ENCODE measurements at places on chromosomes 2 and 18. TPM values are rescaled to one million over a fixed set of nuclear protein-coding genes. Genes with fewer than 3 reads are reported as not detected.
A peak's percentile ranks its signal among the peaks of the same experiment; 100 is the strongest.

- H3K27ac ChIP-seq = no peak overlapping the region
- no peak overlapping the region for H3K4me3 ChIP-seq
- no peaks in the 10 kb centered on the region for H3K36me3 ChIP-seq
- H3K4me1 ChIP-seq = no peaks in the 10 kb centered on the region
- DNase-seq = no peak
Measured at GRCh38 chr2:156300337-156300736, 32.2 kb downstream of the NR4A2 start.

GRCh38 chr18:22613788-22614187 lies 196.1 kb upstream of the CTAGE1 start:
- no peak overlapping the region for H3K4me3 ChIP-seq
- no peak for DNase-seq
- no peaks in the 10 kb centered on the region for H3K27me3 ChIP-seq
- H3K27ac ChIP-seq = no peak overlapping the region

GRCh38 chr2:218671097-218671653 lies 627 bp downstream of the RNF25 start:
- H3K4me1 ChIP-seq = peaks cover 12% of the 10 kb centered on the region
- peak overlapping the region; percentile 73 for H3K4me3 ChIP-seq
- H3K27me3 ChIP-seq = no peaks in the 10 kb centered on the region
- H3K27ac ChIP-seq = peak overlapping the region; percentile 78

DNA sequence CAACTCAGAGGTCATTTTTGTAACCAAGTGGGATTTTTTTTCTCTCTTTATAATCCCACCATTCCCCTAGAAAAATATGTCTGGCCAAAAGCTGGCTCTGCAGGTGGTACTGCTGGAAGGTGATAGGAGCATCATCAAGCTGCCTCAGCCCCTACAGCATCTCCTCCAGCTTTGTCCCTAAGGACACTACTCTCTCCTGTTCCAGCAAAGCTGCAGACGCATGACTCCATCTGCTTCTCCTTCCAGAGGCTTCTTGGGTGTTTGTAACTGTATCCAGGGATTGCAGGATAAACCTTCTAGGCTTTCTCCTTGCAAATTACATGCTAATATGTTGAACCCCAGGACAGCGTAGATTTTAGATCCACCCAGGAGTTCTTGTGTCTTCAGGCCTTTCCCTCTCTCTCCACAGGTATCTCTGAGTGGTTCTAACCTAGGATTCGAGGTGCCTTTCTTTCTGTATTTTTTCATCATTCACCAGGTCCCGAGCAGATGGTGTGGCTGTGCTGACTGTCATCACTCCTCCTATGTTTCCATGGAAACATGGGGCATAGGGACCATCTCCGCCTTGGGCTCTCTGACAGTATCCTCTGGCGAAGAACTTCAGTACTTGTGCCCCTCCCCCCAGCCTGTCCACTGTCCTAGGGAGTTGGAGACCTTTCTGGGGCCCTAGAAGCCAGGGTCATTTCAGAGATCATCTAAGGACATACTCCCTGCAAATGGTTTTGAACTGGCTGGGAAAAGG lies 34.3 kb downstream of the AFF3 start:
- peaks cover 2% of the 10 kb centered on the region for H3K4me1 ChIP-seq
- H3K27ac ChIP-seq = no peak overlapping the region

GRCh38 chr2:168156661-168157060 lies 90.7 kb downstream of the STK39 start:
- peak overlapping the region; percentile 25 for H3K27ac ChIP-seq
- no peak overlapping the region for H3K4me3 ChIP-seq
- H3K27me3 ChIP-seq = no peaks in the 10 kb centered on the region
- peaks cover 37% of the 10 kb centered on the region for H3K4me1 ChIP-seq
- peak; percentile 61 for DNase-seq
- no peaks in the 10 kb centered on the region for H3K36me3 ChIP-seq

DNA sequence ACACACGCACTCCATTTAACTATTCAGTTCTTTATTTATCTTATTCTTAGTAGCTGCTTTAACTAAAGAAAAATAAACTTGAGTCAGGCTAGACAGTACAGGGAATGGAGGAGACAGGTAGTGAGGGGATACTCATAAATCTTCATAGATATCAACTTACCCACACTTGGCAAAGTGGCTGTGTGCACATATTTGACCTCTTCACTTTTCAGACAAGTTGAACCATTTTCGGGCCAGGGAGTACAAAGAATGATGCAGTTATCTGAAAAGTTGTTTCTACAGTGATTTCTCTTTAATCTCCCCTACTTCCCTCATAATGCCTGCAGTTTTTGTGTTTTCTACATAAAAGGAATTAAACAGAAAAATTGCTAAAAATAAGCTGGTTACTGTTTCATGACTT lies 307.5 kb downstream of the GULP1 start:
- H3K36me3 ChIP-seq = no peaks in the 10 kb centered on the region
- H3K4me1 ChIP-seq = peaks cover 16% of the 10 kb centered on the region
- H3K27ac ChIP-seq = no peak overlapping the region
- H3K4me3 ChIP-seq = no peak overlapping the region
- no peak for DNase-seq

GRCh38 chr2:101355401-101356054 lies 31.8 kb downstream of the CREG2 start:
- no peak overlapping the region for H3K4me3 ChIP-seq
- H3K36me3 ChIP-seq = no peaks in the 10 kb centered on the region
- DNase-seq = no peak
- no peaks in the 10 kb centered on the region for H3K4me1 ChIP-seq
- no peaks in the 10 kb centered on the region for H3K27me3 ChIP-seq

- H3K27ac ChIP-seq = peak overlapping the region; percentile 96
- H3K4me3 ChIP-seq = peak overlapping the region; percentile 79
- no peaks in the 10 kb centered on the region for H3K36me3 ChIP-seq
- DNase-seq = no peak
Measured at GRCh38 chr18:2656981-2657512, 1.5 kb downstream of the SMCHD1 start.

DNA sequence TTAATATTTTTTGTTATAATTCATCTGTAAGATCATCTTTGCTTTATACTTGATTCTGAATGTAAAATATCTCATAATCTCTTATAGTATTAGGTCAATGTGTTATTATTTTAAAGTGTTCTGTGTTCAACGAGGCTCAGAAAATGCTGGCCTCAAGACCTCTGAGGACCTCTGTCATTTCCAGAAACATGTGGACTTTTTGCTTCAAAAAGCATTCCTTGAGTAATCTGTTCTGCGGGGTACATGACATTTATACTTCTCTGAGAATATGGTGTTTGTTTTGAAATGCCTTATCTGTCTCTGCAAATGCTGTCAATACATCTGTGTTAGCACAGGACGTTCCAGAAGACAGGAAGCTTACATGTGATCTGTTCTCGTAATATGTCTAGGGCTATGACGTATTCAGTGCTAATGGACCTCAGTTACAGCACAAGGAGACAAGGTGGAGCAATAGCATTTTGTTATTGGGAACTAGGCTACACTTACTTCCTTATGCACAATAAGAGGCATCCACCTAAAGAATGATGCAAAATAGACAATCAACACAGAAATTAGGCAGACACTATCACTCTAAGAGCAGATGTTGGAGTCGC lies 37.6 kb upstream of the IL1RL1 start:
- no peak overlapping the region for H3K27ac ChIP-seq
- no peaks in the 10 kb centered on the region for H3K4me1 ChIP-seq
- no peaks in the 10 kb centered on the region for H3K36me3 ChIP-seq
- H3K4me3 ChIP-seq = no peak overlapping the region
- H3K27me3 ChIP-seq = no peaks in the 10 kb centered on the region
- no peak for DNase-seq

GRCh38 chr2:2703762-2704427 lies 372.8 kb upstream of the MYT1L start:
- no peaks in the 10 kb centered on the region for H3K27me3 ChIP-seq
- no peak overlapping the region for H3K4me3 ChIP-seq
- H3K36me3 ChIP-seq = no peaks in the 10 kb centered on the region
- DNase-seq = no peak
- H3K4me1 ChIP-seq = no peaks in the 10 kb centered on the region

DNA sequence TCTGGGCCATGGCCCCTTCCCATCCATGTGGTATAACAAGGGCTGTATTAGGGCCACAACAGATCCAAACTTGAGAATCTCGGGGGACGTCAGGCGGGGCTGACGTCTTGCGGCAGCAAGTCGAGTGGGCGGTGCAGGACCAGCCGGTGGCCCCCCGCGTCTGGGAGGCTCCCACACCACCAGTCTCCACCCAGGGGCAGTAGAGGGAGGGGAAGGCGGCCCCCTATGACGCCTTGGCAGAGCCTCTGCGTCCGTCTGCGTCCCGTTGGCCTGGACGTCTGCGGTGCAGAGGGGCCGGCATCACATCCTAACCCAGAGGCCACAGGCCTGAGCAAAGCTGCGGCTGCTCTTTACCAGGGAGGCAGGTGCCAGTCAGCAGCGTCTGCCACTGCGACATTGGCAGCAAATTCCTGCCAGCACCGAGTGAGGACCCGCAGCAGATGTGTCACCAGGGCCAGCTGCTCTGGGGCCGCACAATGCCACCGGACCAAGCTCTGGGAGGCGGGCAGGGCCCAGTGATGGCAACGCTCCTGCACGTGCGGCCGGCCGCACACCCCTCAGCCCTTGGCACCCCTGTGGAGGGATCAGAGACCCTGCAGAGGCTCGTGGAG lies 73.8 kb downstream of the KCNG2 start:
- no peaks in the 10 kb centered on the region for H3K36me3 ChIP-seq
- H3K4me1 ChIP-seq = no peaks in the 10 kb centered on the region
- H3K27ac ChIP-seq = no peak overlapping the region
- H3K27me3 ChIP-seq = peaks cover 20% of the 10 kb centered on the region

ABCB11 gene
- 0.23 TPM for total RNA-seq

ABCG8 gene
- 1.4 TPM for total RNA-seq

GRCh38 chr2:10027660-10028330 lies 15.6 kb upstream of the KLF11 start:
- peak overlapping the region; percentile 82 for H3K27ac ChIP-seq
- peaks cover 34% of the 10 kb centered on the region for H3K4me1 ChIP-seq
- H3K27me3 ChIP-seq = no peaks in the 10 kb centered on the region
- DNase-seq = no peak
- no peaks in the 10 kb centered on the region for H3K36me3 ChIP-seq

DNA sequence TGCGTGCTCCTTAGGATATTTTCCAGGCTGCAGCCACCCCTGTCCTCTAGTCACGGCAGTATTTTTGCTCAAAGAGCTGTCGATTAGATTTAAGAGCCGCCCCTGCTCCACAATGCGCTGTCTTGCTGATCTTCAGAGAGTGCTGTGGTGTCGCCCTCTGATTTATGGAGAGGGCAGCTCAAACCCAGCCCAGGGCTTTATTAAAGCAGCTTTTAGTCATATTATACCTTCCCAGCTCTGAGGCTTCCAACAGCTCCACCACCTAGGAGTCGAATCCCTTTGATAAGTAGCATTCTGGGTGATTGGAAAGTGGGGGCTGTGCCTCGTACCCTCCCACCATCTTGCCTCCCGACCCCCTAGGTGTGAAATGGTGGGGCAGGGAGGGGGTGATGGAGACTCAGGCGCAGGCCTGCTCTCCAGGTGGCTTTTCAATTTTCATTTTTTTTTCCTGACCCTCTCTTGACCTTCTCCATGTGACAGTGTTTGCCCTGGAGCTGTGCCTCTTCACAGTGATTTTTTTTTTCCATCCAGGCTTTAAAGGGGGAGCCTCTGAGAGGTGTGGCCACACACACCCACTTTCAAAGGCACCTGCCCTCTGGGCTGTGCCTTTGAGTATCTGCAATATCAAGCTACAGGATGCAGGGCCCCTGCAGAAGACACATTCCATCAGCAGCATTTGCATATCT lies 53.1 kb upstream of the NRP2 start:
- H3K27ac ChIP-seq = no peak overlapping the region
- H3K4me3 ChIP-seq = no peak overlapping the region
- DNase-seq = no peak
- no peaks in the 10 kb centered on the region for H3K36me3 ChIP-seq

DNA sequence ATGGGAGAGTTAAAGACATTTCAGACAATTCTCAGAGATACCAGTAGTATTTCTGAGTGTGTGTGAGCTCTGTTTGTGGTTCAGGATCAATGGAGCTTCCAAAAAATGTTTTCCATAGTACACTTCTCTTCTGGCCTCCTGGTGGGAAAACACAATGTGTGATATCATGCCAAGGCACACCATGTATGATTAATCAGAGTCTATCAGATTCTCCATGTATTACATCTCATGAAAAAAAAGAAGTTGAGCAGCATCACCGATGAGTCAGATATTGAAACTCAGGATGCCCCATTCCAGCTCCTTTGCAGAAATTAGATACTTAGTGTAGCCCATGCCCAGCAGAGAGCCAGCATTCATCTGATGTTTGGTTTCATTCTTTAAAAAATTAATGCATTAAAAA lies 620.3 kb upstream of the POU3F3 start:
- no peaks in the 10 kb centered on the region for H3K36me3 ChIP-seq
- H3K27me3 ChIP-seq = peaks cover 3% of the 10 kb centered on the region

DNA sequence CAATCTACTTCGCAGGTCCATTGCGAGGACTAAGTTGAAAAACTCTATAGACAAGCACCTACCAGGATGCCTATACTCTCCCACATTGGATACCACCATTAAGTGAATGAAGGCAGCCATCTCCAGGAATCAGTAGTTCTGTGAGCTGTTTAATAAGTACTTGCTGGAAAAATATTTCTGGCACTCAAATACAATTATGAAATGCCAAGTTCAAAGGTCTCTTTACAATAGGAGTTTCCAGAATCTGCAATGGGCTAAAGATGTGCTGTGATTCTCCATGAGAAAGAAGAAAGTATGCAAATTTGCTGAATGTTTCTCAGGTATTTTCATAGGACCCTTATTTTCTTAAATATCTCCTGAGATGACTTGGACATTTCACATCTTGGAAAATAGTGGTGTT lies 103.0 kb downstream of the AP1S3 start:
- no peaks in the 10 kb centered on the region for H3K36me3 ChIP-seq
- no peak for DNase-seq
- H3K27me3 ChIP-seq = no peaks in the 10 kb centered on the region
- H3K27ac ChIP-seq = no peak overlapping the region
- H3K4me1 ChIP-seq = no peaks in the 10 kb centered on the region

- no peaks in the 10 kb centered on the region for H3K4me1 ChIP-seq
- H3K4me3 ChIP-seq = no peak overlapping the region
- H3K27ac ChIP-seq = no peak overlapping the region
- no peaks in the 10 kb centered on the region for H3K36me3 ChIP-seq
- DNase-seq = no peak
Measured at GRCh38 chr2:37191253-37191652, 2.8 kb upstream of the SULT6B1 start.

DNA sequence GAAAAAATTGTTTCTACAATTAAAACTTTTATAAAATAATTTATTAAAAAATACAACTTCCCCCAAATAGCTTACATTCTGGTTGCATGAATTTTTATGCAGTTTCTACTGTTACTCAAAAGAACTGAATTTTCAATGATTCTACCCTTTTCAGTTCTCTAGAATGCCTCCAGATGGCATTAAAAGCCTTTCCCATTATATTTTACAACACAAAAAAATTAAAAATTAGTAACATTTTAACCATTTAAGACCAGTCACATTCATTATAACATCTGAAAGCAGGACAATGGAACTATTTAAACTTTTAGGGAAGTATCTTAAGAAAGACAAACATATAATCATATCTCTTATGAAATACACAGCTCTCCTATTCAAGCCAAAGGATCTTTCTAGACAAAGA lies 236.0 kb upstream of the REV1 start:
- DNase-seq = no peak
- H3K27me3 ChIP-seq = no peaks in the 10 kb centered on the region
- H3K4me1 ChIP-seq = peaks cover 40% of the 10 kb centered on the region
- no peak overlapping the region for H3K27ac ChIP-seq
- no peaks in the 10 kb centered on the region for H3K36me3 ChIP-seq

All from heart right ventricle (tissue), 16 donors.